ENCODE measurements at places on chromosomes 3 and 15.

DNA sequence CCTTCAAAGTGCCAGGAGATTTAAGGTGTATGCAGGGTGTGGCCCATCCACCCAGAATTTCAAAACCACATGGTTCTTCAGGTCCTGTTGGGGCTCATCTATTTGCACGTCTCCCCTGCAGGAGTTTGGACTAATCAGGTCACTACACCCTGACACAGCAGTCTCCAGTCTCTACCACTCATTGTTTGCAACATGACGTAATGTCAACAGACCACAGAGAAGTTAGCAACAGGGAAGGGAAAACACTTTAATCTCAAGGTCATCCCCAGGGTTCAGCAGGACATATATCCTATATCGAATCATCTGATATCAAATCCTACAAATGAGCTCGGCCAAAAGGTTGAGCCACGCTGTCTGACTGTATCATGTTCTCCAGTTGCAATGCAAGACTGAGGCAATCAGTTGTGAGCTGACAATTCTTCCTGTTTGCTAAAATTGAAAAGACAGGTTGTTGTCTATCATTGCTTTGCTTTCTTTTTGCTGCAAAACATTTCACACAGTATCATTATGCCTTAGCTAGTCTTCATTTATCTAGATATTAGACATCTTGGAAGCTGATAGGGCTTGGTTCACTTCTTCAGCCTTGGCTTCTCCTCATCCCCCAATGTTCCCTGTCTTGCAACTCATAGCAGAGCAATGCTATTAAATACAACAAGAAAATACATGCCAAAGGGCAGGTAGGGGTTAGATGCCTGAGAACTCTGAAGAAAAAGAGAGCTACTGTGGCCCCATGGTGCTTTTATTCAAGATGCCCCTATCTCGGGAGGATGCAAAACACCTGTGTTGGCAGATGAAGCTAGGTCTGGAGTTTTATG lies 13.4 kb upstream of the LEKR1 start:
- DNase-seq, result no peak

DNA sequence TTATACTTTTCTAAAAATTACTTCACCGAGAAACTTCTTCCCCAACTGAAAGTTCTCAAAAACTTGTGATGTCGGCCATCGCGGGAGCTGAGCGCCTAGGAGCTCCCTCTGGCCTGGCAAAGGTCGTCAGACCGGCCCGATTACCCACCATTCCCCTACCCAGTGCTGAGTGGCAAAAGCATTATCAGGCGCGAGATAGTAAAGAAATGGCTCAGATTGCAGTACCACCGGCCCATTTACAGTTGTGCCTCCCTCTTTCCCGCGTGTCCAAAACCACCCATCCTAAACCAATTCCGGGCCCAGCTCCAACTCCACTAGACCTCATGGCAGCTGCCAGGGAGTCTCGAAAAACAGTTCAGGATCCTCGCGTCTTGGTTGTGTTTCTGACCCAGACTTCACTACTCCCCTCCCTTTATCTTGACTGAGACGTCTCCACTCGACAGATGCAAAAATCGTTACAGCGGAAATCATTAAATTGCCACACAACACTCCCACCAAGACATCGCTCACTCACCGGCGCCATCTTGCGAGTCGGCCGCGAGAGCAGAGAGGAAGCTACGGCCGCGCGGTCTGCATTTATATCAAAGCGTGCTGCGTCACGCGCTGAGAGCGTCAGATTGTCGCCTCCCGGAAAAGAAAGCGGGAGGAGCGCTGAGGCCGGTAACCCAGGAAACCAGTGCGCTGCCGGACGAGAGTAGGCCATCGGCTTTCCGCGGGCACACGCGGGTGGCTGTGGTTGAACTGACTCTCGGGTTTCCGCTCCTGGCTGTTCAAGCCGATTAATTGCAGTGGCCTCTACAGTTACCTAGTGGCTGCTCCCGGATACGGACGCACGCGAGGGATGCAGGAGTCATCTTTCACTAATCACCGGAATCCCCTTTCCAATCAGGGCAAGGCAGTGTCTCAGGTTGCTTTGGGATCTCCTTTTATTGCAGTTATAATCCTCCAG lies at the start of gene RPL22L1:
RPL22L1 (minus strand) TSS at position 551 of the 949 bp plus-strand sequence; CDS start at position 523, 28 bp downstream.
- DNase-seq, result peak; percentile 92

- DNase-seq, result no peak
Measured at GRCh38 chr3:127083778-127084397, 101.0 kb downstream of the PLXNA1 start.

DNA sequence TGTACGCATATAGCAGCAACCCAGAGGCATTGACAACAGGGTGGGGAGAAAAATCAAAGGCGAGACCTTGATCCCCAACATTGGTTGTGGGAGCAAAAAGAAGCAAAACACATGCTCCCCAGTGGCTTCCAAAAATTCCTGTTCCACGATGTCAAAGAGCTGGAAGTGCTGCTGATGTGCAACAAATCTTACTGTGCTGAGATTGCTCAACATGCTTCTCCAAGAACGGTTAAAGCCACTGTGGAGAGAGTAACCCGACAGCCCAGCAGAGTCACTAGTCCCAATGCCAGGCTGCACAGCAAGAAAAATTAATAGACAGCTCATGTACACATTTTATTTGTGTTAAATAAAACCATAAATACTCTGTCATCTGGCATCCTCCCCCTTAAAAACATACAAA lies 179.9 kb upstream of the PFN2 start:
- DNase-seq, result no peak

- no peak for DNase-seq
Measured at GRCh38 chr3:188415196-188415595, 261.2 kb downstream of the LPP start.

GRCh38 chr3:124648551-124648950 lies 81.7 kb upstream of the UMPS start:
- no peak for DNase-seq

GRCh38 chr3:42900226-42901072 lies 5.5 kb upstream of the ZNF662 start:
- DNase-seq, result no peak

- DNase-seq, result no peak
Measured at GRCh38 chr3:157573780-157574378, 70.7 kb upstream of the VEPH1 start.

DNA sequence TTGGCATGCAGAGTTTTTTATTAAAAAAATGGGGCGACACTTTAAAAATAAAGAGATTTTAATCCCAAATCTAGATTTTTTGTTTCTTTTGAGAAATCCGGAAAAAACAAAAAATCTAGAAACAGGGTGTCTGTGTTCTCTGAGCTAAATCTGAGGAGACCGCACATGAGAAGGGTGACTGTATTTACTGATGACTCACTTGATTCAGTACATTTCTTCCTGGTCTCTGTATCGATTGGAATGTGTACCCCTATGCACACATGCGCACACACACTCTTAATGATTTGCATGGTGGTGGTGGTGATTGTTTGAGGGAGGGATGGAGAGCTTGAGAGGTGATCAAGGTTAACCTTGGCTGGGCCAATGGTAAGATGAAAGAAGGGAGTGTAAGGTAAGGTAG lies 443.1 kb upstream of the THRB start:
- no peak for DNase-seq

DNA sequence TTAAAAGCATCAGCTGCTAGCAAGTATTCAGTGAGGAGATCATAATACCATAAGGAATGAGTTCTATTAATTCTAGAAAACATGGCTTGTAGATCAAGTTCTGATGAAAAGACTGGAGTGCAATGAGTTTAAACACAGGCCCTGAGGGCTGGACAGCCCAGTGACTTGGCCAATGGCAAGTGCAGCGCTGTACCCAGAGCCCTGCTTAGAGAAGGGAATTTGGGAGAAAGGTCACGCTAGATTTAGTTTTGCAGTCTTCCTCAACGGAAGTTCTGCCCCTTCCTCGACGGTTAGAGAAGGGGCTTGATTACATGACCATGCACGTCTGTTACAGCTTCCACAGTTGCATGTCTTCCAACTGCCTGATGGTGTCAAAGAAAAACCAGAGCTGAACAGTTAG lies 4.0 kb downstream of the TMEM212 start:
- DNase-seq, result no peak

DNA sequence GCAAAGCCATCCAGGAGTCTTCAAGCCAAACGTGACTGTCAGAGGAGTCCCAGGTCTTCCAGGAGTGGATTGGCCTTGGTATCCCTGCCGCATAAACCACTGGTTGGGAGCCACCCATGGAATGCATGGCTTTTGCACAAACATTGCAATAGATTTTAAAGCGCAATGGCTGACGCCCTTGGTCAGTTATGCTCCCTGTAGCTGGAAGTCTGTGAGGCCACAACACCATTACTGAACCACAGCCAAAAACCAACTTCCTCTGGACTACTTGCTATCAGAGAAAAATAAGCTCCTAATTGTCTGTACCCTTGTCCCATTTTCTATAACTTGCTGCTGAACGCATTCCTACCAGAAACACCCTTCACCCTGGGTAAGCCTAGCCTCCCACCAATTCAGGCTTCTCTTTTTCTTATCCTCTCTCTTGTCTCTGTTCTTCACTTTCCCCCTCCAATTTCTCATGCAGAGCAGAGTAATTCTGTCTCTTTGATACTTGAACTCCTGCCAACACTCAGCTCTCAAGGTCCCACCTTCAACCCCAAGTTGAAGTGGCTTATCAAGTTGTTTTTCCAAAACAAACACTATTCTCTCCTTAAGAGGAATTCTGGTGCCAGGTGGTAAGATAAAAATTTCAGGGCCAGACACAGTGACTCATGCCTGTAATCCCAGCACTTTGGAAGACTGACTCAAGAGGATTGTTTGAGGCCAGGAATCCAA lies 176.4 kb upstream of the UBE2E1 start:
- DNase-seq, result no peak

DNA sequence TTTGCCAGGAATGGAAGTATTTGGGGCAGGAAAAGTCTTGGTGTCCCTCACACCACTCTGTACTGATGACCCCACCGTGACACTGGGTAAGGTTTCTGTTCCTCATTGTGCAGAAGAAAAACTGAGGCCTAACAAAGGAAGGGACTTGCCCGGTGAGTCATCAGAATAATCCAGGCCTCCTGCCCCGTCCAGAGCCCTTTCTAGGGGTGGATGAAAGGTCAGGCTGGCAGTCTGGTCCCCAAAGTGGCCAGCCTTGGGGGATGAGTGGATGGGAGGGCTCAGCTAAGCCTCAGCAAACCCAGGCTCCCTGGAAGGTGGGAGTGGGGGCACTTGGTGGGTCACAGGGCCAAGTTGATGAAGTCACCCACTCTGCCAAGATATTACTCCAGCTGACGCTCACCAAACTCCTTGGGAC lies 2.3 kb upstream of the DNAH1 start:
- no peak for DNase-seq

DNA sequence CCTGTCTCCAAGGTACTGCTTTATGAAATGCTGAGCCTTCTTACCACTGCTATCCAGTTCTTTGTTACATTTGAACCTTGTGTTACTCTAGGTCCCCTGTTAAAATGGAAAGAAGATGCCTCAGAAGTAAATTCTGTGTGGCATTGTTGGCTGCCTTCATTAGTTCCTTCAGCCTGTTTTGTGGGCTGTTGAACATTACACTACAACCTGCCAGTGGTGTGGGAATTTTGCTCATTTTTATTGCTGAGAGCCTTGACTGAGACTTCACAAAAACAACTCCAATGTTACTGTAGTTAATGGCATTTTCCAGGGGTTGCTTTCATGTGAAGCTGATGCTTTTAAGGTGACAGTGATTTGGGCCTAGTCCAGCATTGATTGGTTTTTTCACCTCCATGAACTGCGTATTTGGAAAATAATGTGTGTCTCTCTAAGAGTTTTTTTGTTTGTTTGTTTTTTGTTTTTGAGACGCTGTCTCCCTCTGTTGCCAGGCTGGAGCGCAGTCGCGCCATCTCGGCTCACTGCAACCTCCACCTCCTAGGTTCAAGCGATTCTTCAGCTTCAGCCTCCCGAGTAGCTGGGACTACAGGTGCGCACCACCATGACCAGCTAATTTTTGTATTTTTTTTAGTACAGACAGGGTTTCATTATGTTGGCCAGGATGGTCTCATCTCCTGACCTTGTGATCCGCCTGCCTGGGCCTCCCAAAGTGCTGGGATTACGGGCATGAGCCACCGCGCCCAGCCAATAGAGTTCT lies 4.3 kb downstream of the MAPK6 start:
- DNase-seq, result no peak

- peak; percentile 28 for DNase-seq
Measured at GRCh38 chr3:115792206-115792955, 169.1 kb downstream of the GAP43 start.

- no peak for DNase-seq
Measured at GRCh38 chr3:130242850-130243569, 102.5 kb upstream of the COL6A5 start.

GRCh38 chr3:60189304-60189703 lies 1061.9 kb downstream of the FHIT start:
- no peak for DNase-seq

DNA sequence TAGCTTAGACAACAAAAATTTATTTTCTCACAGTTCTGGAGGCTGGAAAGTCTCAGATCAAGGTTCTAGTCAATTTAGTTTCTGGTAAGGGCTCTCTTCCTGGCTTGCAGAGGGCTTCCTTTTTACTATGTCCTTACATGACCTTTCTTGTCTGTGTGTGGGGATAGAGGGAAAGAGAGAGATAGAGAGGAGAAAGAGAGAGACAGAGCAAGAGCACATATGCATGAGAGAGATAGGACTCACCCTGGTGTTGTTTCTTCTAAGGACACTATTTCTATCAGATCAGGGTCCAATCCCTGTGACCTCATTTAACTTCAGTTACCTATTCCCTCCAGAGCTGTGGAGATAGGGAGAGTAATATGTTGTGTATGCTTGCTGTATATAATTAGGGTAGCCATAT lies 44.9 kb upstream of the TEX9 start:
- DNase-seq, result no peak

DNA sequence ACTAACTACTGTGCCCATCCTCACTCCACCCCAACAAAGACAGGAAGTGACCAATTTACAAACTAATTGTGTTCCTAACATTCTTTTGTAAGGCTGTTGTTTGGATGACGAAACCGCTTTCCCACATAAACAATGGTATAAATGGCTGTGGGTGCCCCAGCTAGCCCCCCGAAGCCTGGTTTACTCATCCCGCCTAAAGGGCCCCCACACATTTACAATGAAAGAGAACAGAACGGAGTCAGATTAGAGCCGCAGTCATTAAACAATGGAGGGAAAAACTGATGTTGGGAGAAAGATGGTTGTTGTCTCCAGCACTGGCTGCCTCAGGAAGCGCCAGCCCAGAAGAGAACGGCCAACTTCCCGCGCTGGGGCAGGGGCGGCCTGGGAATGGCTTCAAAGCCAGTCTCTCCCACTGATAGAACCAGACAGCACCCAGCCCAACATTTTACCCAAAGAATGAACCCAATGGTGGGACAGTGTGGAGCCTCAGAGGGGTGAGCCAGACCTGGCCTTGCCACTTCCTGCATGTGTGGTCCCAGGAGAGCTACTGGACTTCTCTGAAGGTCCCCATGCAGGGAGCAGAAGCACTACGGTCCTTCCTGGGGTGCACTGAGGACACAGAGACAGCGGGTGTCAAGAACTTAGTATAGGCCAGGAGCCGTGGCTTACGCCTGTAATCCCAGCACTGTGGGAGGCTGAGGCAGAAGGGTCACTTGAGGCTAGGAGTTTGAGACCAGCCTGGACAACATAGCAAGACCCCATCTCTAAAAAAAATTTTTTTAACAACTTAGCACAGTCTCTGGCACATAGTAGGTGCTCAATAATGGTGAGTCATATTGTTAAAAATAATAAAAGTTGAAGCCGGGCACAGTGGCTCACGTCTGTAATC lies 75.8 kb upstream of the GATA2 start:
- no peak for DNase-seq

Data from activated T-helper 2 cell treated with anti-CD3 and anti-CD28 coated beads, Interferon-gamma antibody, Interleukin-2, Interleukin-4, amounts not matched to agents 10 μg/mL and 5 μg/mL and 100 μg/mL, durations not matched to agents 14 hours and 24 hours and 36 hours (primary cell).